ENCODE measurements at places on chromosomes 4 and X.

GRCh38 chrX:130173190-130173895 lies 1.6 kb downstream of the RAB33A start:
- DNase-seq, result peak; percentile 72

- no peak for DNase-seq
Measured at GRCh38 chrX:125439194-125439849, 119.7 kb downstream of the TEX13C start.

DNA sequence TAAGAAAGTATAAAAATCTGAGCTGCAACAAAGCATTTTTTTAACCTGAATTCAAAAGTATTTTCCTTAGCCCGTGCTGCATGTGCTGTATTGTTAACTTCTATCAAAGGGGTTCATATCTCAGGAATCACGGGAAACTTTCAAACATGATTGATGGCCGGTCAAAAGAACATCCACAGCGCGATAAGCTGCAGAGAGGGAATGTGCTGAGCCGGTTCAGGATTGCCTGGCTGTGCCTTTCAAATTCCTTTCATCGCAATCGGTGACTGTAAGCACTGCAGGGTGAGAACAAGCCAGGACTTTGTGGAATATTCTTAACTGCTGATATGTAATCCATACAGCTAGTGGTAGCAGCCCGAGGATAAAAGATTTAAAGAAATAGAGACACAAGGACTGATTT lies 210.9 kb upstream of the NOCT start:
- no peak for DNase-seq

DNA sequence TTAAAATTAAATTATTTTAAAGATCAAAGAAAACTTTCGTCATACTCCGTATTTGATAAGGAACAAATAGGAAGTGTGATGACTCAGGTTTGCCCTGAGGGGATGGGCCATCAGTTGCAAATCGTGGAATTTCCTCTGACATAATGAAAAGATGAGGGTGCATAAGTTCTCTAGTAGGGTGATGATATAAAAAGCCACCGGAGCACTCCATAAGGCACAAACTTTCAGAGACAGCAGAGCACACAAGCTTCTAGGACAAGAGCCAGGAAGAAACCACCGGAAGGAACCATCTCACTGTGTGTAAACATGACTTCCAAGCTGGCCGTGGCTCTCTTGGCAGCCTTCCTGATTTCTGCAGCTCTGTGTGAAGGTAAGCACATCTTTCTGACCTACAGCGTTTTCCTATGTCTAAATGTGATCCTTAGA lies at the start of gene CXCL8:
Gene CXCL8 (plus strand): TSS at position 217 of the 426 bp plus-strand sequence. CDS start 90 bp downstream, at position 307.
- DNase-seq, result peak; percentile 62

- no peak for DNase-seq
Measured at GRCh38 chrX:50606300-50606950, 135.8 kb upstream of the DGKK start.

DNA sequence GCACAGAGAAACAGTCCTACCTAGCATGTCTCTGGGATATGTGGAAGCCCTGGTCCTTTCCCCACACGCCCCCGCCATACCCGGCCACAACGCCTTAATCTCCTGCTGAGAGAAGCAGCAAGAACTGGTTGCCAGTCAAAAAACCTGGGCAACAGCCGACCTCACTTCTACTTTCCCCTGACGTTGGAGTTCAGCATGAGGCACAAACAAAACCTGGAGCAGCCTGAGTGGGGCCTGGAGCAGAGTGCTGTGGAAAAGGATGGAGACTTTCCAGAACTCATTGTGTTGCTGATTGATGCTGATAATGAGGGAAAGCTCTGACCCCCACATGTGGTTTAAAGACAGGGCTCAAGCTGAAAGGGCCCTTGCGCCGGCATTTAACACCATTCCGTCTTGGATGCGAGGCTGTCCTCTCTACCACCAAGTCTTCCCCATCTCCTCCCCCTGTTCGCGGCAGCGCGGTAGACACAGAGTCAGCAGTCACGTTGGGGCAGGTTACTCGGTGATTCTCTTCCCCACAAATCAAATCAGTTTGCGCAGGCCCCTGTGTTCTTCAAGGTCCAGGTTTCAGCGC lies 666 bp downstream of the CCDC158 start:
- no peak for DNase-seq

DNA sequence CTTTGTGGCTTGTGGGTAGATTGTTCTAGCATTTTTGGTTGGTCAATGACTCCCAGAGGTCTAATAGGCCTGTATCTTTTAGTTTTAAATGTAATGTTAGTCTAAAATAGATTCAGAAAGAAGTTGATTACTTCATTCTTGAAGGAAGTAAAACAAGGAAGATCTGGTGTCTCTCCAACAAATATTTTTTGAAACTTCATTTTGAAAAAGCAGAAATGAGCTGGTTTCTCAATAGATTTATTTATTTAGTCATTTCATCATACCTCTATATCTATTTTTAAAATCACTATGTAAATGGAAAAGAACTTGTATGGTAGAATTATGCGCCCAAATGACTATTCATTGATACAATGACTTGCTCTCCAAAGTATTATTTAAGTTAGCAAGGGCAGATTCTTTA lies 7.2 kb downstream of the HTR2C start:
- DNase-seq, result no peak

DNA sequence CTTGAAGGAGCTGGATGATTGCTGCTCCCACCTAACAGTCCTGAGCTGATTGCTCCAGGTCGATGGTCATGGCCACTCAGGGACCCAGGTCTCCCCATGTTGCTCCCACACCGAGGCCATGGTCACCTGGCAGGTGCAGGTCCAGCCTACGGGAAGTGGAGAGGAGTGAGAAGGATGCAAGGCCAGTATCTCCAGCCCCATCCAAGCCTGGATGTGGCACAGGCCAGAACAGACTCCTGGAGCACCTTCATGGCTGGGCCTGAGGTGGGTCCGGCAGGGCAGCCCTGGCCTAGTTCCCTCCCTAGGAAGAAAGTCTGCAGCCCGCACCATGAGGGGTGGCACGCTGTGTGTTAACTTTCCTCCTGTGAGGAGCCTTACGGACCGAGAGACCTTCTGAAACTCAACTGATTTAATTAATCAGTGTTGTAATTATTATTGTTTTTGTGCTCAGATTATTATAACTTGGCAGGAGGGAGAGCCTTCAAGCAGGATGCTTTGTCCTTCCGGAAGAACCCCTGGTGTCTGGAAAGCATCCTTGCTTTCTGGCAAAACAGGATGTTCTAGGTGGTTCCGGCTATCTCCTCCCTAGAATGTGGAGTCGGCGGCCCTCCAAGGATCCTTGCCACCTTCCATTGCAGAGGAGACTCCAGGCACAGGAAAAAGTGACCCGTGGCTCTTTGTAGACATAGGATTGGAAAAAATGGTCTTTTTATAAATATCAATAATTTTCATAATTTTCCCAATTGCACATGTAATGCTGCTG lies 92.3 kb upstream of the ADRA2C start:
- DNase-seq, result no peak

GRCh38 chr4:176034499-176034898 lies 31.1 kb upstream of the WDR17 start:
- peak; percentile 52 for DNase-seq

- DNase-seq, result no peak
Measured at GRCh38 chr4:142528433-142528832, 317.7 kb downstream of the INPP4B start.

GRCh38 chr4:27251771-27252170 lies 391.1 kb downstream of the STIM2 start:
- no peak for DNase-seq

DNA sequence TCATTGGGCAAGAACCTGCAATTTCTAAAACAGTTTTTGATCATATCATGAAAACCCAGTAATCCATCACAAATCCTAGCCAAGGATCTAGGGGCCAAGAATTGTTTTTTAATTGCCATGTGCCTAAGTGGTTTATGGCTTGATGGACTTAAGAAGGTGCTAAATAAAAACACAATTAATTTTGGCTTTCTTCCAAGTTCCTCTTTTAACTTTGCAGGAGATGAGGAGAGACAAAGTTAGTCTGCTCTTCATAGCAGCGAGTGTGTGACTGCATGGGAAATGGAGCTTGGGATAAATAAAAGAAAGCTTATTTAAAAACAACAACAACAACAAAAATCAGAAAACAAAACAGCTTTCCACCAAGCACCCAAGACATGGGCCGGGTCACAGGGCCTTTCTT lies 41.4 kb downstream of the ARHGEF9 start:
- no peak for DNase-seq

DNA sequence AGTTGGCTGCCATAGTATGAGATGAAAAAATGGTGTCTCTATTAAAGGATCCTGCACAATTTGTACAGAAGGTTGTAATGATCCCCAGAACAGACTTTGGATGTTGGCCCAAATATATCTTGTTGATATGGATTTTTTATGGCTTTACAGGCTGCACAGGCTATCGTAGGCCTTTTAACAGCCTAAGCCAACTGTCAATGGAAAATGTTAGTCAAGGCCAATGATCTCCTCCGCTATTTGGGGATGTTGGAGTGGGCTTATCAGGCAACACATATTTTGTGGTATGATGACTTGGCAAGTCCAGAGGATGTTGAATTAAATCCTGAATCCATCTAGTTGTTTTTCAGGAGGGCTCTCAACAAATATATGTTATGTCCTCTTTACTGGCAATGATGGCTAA lies 42.1 kb downstream of the ZCCHC13 start:
- DNase-seq, result no peak

DNA sequence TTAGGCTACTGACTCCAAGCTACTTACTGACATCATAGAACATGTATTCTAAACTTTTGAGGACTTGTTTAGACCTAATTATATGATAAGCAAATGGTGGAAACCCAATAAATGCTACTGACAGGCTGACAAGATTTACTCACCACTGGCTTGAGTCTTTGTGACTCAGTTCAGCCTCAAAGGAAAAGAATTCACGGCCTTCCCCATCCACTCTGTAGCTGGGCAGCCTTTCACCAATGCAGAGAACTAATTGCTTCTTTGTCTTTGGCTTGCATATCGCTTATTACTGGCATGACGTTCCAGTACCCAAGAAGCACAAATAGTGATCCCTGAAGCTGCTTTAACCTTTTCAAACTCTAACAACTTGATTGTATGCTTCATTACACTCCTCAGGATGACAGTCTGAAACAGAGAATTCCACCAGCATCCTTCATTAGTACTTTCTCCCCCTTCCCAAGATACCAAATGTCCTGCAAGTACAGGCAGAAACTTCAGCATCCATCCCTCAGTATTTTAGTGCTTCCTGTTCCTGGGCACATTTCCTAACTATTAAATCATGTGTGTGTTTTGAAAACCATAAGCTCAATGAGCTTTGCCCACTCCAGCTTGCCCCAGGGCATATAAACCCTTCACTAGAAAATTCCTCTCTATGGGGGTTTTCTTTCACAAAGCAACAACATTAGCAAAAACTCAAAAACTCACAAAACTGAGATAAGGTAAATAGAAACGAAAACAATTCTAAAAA lies 298.1 kb upstream of the SLC7A11 start:
- DNase-seq, result no peak

- no peak for DNase-seq
Measured at GRCh38 chr4:14431155-14432134, 570.8 kb upstream of the CPEB2 start.

DNA sequence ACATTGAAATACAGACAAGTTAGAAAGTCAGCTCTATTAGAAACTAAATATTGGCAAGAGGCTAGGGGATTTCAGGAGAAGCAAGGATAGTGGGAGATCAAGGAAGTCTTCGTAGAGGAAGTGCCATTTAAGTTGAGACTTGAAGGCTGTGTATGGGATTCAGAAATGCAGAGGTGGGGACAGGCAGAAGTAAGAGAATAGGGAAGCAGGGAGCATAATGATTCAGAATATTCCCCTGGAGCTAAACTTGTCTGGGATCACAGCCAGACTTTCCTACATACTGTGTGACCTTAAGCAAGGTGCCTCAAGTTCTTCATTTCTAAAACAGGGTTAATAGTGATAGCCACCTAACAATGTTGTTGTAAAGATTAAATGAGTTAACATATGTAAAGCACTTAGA lies 108.8 kb downstream of the DDIT4L start:
- DNase-seq, result no peak

DNA sequence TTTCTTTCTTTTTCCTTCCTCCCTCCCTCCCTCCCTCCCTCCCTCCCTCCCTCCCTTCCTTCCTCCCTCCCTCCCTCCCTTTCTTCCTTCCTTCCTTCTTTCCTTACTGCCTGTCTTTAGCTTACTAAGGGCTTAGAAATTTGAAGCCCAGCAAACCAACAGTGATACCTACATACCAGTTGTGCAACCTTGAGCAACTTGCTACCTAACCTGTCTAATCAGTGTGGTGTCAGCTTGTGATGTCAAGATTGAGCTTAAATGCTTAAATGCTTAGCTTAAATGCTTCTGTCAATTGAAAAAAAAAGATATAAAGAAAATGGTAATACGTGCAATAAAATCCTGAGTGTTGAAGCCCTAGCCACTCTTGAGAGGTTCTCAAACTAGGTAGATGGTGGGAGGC lies 728.6 kb downstream of the TRIML1 start:
- DNase-seq, result no peak

DNA sequence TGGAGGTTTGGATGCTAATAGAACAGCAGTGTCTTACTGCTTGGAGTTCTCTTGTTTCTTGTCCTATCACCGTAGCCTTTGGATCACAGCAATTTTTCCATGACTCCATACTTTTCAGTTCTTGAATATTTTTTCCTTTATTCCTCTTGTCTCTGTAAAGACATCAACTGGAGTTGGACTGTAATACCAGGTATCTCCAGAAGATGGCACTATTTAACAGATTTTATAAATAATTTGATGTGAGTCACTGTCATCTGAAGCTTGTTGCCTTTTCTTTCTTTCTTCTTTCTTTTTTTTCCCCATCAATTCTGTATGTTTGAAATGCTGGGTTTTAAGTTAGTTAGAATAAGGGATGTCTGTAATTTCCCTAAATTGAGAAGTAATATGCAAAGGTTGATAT lies 24.1 kb downstream of the HPRT1 start:
- DNase-seq, result peak; percentile 28

DNA sequence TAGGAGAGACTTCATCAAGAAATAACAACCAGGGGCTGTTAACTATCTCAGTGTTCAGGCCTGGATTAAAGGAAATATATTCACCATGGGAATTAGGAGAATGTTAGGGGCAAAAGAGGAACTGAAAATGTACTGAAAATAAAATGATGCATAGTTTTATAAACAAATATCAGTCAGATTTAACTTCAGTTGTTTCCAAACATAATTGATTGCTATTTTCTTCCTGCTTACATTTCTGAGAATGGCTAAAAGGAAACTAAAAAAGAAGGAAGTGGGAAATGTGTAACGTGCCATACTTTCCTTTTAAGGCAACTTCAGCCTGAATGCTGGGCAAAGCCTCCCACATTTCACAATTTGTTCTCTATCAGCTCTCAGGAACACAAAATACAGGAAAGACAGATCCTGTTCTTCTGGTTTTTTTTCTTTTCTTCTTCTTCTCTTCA lies 178.1 kb downstream of the MAML3 start:
- no peak for DNase-seq
